ENCODE measurements at places on chromosomes 13 and 19.
A peak's percentile ranks its signal among the peaks of the same experiment; 100 is the strongest.

DNA sequence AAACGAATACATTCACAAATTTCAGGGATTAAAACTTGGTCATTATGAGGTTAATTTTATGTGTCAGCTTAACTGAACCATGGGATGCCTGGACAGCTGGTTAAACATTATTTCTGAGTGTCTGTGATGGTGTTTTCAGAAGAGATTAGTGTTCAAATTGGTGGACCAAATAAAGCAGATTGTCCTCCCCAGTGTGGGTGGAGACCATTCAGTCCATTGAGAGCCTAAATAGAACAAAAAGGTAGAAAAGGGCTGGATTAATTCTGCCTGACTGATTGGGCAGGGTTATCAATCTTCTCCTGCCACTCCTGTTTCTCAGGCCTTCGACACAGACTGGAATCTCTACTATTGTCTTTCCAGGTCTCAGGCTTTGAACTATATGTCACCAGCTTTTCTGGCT, 203.8 kb upstream of the SLITRK6 start:
- DNase-seq, result no peak

- DNase-seq, result no peak
These were observed 100.5 kb downstream of the TRPC4 start for GRCh38 chr13:37769078-37769477.

DNA sequence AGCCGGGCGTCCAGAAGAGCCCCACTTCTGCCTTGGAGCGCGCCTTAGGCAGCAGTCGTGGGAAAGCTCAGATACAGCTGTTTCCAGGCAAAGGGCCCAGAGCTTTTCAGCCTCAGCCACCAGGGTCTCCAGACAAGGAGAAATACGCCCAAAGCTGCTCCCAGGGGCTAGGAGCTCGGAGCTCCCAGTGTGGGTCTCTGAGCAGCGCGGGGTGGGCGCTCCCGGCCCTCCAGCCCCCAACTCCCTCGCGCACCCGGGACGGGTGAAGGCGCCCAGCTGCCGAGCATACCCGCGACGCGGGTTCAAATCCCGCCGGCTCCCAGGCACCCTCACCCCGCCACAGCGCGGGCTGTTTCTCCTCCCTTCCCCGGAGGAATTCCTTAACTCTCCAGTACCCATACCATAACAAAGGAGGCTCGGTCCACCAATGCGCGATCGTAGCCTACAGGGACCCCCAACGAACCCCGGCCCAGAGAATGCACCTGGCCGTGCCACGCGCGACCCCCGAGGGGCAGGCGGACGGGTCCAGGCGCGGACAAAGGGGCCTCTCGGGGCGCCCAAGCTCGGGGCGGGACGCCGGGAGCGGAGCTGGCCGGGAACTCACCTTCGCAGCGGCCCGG, 507 bp downstream of the COL4A1 start:
- DNase-seq, result no peak

- DNase-seq, result peak; percentile 57
These were observed 2.3 kb upstream of the MZF1 start for GRCh38 chr19:58575183-58576041.

- DNase-seq, result no peak
These were observed 22.8 kb upstream of the ITM2B start for GRCh38 chr13:48210178-48210577.

GRCh38 chr19:11125994-11126685, 29.4 kb downstream of the SPC24 start:
- peak; percentile 42 for DNase-seq

GRCh38 chr13:48068036-48068435, 26.9 kb downstream of the MED4 start:
- DNase-seq, result no peak
